ENCODE measurements at places on chromosomes 11 and 22.

DNA sequence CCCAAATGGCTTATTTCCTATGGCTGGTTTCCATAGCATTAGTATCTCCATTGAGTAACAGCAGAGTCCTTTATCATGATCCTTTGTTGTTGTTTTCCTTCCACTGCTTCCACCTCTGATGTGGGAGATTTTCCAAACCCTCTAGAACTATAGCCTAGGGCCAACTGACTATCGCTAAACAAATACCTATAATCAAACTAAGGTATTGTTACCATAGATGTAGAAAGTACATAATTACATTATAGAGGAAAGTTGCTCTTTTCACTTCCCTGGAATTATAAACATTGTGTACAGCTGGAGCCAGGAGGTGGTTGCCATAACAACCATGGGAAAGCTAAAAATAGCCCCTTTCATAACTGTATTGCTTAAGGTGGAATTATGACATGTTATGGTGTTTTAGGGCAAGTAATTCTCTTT lies 47.0 kb upstream of the ALKBH3 start:
- DNase-seq: no peak

DNA sequence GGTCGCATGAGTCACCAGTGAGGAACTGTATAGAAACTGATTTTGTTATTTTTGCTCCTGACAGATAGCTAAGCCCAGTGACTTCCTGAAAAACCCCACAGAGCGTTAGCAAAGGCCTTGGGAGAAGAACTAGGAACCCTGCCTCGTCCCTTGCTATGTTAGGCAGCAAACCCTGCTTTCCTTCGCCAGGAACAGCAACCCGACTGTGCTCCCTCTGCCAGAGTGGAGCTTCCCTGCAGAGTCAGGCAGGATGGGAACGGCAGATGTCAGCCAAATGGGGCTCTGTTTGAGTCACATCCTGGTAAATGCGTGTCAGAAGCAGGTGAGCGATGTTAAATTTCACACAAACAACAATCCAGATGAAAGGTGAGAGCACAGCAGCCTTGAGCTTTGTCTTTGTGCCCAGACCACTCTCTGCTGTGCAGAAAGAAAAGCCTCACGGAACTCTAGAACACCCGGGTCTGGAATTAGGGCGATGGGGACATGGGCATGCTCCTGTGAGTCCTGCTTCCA lies 186.6 kb downstream of the ADAMTS15 start:
- DNase-seq: no peak

DNA sequence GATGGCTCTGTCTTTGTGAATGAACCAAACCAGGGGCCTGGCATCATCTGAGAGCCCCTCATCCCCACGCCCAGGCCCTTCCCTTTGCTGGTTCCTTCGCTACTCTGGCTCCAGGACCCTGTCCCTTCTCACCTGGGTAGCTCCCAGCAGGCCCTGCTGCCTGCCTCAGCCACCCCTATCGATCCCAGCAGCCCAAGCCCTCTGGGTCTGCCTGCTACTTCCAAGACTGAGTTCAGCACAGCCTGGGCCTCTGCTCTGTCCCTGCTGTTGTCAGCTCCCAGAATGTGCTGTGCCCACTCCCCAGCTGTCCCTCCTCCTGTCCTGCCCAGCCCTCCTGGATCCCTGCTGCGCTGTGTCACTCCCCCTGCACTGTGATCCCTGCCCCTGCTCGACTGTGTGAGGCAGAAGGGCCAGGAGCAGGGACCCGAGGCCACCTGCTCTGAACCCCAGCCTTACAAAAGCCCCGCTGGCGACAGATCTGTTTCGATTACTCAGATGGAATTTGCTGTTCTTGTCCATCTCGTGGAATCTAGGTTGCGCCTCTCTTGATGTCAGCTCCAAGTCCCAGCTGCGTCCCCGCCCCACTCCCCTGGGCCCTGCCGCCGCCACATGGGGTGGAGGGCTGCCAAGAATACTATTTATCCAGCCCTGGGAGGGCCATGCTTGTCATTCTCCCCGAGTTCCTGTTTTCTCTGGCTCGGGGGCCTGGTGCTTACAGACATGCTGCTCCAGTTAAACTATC lies 13.0 kb downstream of the MRPL21 start:
- DNase-seq: no peak

GRCh38 chr11:59289356-59290181 lies 69.1 kb upstream of the OR5AN1 start:
- no peak for DNase-seq

- no peak for DNase-seq
These were observed 462.8 kb downstream of the INSC start for GRCh38 chr11:15577519-15577918.

DNA sequence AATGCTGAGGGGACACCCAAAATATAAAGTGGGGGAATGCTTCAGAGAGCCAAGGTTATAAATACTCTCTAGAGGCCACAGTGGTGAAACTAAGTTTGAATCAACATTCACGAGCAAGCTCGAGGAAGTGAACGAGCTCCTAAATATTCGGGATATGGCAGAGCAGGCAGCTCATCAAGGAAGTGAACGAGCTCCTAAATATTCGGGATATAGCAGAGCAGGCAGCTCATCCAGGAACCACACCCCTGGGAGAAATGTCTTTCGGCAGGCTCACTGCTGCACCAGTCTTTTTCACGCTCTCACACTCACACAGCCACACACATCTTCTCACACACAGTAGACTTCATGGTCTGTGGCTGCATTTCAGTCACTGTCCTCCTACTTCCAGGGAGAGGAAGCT lies 787.5 kb downstream of the OPCML start:
- DNase-seq: no peak

- no peak for DNase-seq
These were observed 6.1 kb upstream of the PNPLA3 start for GRCh38 chr22:43917521-43917920.

GRCh38 chr11:60459345-60459744 lies 3.7 kb downstream of the MS4A1 start:
- DNase-seq: no peak

GRCh38 chr11:64356498-64357411 lies 2.2 kb upstream of the RPS6KA4 start:
- no peak for DNase-seq

All from stimulated activated CD4-positive, alpha-beta T cell treated with anti-CD3 and anti-CD28 coated beads, TNF-alpha, amount 100 ng/mL, for 24 hours (primary cell).